ENCODE measurements at places on chromosomes 11 and 22.

DNA sequence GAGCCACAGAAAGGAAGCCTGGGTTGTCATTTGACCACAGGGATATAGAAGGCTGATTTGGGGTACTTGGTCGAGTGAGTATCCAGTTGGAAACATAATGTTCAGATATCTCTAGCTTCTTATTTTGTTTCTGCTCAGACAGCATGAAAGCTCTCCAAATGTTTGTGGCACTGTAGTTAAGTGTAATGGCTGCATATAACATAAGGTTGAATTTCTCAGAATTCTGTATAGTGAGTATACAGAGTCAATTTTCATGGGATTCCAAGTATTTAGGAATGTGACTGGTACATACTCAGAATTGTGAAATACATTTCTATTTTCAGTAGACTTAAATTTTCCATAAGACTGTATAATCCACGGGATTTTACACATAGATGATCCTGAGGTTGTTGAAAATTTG lies 2102.1 kb upstream of the RAG2 start:
- DNase-seq, result no peak

GRCh38 chr22:37427135-37427710 lies at the start of gene ELFN2:
Gene ELFN2 (minus strand): TSS chr22:37427479. CDS start chr22:37375534, 51,945 bp downstream.
- no peak for DNase-seq

GRCh38 chr11:114211444-114212121 lies 84.6 kb upstream of the NNMT start:
- no peak for DNase-seq

- DNase-seq, result no peak
Measured at GRCh38 chr11:101555366-101555765, 28.4 kb downstream of the TRPC6 start.

DNA sequence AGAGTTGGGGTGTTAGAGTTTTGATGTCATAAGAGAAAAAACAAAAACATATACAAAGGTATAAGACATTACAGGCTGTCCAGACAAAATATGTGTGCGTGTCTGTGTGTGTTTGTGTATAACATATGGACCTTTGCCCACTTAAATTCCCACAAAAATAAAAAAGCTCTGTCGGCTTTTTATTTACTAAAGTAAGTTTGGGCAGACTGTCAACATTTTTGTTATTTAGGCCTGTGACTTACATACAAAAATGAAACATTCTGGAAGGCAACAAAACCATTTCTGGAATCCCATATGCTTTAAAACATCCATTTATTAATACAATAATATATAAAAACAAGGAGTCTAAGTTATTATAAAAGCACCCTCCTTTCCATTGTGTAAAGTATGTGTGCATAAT lies 960.1 kb upstream of the FAT3 start:
- DNase-seq, result no peak

GRCh38 chr11:73359930-73360742 lies 16.1 kb upstream of the RELT start:
- no peak for DNase-seq

GRCh38 chr11:117478126-117478860 lies 150.6 kb downstream of the CEP164 start:
- DNase-seq, result no peak

DNA sequence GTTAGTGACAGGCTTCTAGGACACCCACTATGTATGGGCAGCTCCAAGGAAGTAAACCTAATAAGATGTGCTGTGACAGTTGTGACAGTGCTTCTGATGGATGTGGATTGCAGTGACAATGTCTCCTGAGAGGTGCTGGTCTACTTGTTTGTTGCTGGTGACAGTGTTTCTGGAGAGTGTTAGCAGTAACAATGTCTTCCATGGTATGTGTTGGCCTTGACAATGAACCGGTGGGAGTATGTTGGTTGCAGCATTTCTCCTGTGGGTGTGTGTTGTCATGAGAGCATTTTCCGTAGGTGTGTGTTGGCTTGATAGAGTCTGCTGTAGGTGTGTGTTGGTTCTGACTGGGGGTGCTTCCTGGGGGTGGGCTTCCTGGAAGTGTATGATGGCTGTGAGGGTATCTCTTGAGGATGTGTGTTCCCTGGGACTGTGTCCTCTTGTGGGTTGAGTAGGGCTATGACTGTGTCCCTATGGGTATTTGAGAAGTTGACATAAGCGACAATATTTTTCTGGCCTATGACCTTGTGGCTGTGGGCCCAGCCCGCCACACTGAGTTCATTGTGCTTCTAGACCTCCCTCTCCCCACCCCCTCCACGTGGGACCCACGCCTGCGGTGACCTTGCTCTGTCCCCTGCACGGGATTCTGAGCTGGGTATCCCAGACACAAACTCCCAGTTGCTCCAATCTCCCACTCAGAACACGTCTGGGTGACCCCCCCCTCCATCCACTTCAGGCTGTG lies 1.2 kb downstream of the DCHS1 start:
- DNase-seq, result no peak

- no peak for DNase-seq
Measured at GRCh38 chr11:119222308-119222707, 16.2 kb downstream of the CBL start.

DNA sequence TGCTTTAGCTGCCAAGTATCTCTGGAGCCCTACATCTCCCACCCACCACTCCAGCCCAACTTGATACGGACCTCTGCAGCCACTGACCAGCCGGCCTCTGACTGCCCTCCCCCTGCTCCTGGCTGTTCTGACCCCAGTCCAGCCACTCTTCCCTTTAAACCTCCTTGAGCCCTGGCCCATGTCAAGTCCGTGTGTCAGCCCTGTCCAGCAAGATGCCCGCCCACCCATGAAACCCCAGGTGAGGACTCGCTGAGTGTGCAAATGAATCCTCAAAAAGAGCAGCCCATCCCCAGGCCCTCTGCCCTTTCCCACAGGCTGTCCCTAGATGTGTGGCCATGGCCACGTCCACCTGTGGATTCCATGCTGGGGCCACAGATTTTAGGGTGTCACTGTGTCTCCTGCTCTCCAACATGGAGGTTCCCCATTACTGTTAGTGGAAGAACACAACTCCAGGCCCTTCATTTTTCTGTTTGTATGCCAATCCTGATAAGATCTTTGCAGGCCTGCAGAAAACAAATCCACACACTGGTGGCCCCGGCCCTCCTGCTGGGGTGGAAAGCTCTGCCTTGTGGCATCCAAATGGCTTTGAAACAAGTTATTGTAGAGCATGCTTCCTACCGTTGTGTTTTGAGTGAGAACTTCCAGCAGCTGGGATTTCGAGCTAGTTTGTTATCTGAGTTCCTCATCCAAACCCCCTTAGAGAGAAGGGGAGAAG lies 22.7 kb upstream of the ADORA2A start:
- no peak for DNase-seq

DNA sequence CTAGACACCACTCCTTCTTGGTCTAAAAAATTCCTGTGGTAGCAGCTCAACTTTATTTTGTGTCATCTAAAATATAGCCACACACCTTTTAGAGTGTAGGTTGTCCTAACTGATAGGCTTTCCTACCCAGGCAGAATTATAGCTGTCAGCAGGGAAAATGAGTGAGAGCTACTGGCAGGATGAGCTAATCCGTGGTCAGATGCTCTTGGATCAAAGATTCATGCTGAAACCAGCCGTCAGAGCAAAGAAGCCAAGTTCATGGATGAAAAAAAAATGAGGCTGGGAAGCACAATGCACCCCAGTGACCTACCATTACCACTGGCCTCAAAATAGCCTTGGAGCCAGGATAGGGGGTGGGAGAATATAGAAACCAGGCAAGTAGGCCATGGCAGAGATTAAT lies 113.1 kb upstream of the BLID start:
- DNase-seq, result no peak

DNA sequence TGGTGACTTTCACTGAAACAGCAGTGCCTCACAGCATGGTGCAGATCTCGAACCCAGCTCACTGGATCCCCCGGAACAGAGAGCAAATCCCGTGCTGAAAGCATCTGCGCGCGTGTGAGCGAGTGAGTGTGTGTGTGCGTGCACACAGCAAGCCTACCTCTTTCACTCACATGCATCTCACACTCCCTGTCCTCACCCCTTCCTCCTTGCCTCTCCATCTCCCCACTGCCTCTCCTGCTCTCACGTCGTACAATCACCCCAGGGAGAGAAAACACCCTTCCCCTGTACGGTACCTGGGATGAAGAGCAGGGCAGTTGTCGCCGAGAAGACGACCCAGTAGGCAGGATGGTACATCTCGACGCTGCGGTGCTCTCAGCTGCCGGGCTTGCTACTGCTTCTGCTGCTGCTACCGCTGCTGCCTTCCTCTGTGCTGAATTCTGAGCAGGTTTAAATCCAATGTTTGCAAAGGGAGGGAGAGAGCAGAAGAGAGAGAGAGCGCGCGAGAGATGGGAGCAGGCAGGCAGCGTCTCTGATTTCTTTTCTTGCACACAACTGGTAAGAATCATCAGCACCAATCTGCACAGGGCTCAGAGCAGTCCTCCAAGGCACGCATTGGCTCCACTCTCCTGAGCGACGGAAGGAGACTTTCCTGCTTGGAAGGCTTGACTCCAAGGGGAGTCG lies at the start of gene OPCML:
Gene OPCML (minus strand): TSS at position 531 of the 681 bp plus-strand sequence.
- no peak for DNase-seq

DNA sequence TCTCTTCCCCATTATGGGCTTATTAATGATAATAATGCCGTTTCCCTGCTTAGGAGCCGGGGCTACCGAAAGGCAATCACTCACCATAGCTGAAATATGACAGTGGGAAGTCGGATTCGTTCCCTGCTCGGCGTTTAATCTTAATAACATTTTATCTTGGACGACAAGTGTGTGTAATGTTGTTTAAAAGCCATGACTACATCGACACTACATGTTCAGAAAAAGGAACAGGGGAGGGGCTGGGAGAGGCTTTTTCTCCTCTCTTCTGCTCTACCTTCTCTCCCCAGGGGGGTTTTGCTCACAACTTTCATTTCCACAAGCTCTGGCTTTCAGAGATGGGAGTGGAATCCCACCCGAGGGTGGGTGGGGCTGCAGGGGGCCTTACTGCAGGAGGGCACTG lies 105.5 kb downstream of the DSCAML1 start:
- DNase-seq, result no peak

GRCh38 chr11:44338026-44338425 lies 28.1 kb upstream of the ALX4 start:
- no peak for DNase-seq

DNA sequence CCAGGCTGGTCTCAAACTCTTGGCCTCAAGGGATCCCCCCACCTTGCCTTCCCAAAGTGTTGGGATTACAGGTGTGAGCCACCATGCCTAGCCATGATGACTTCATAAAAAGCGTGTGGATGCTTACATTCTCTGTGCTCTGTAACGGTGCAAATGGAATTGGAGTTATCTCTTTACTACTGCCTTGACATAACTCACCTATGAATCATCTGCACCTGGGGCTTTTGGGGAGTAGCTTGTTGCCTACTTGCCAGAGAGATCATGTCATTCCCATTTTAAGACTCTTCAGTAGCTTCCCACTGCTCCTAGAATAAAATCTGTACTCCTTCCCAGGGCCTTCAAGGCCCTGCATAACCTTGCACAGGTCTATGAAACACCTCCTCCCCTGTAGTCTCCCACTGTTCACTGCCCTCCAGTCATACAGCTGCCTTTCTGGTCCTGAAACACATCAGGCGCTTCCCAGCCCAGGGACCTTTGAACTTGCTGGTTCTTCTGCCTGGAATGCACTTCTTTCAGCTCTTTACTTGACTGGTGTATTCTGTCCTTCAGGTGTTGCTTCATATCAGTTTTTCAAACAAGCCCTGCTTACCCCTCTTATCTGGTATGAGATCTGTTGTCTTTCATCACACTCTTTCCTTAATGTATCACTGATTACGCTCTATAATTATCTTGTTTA lies 19.6 kb upstream of the MOGAT2 start:
- DNase-seq, result no peak

DNA sequence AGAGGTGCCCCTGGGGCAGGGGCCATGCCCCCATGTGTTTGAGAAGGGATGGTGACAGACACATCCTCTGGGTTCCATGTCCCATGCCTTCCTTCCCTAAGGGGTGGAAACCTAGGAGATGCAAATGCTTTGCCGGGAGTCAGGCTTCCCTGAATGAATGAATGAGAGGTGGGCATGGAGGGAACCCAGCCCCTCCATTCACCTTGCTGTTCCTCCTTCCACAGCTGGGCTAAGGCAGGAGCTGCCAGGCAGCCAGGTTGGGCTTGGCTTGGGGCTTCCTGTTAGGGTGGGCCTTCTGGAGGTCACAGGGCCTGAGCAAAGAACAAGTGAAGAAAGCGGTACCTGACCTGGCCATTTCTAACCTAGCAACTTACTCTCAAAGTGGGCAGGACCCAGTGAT lies 926 bp downstream of the POU2F3 start:
- DNase-seq, result no peak

DNA sequence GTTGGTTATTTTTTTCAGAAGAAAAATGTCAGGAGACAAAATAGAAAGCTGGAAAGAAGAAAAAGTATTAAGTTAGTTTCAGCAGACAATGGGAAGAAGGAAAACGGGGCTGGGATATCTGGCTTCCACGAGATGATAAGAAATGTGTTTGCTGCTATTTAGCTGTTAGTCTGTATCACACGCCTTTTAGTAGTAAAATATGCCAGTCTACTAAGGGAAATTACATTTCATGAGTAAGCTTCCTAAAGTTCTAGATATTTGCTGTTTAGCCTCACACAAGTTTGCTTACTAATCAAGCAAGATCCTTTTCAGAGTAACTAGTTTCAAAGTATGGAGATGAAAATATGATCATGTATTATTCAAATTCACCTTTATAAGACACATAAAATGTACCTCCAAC lies 1.5 kb downstream of the OR51B4 start:
- DNase-seq, result no peak

GRCh38 chr11:62221498-62221897 lies 13.0 kb downstream of the SCGB2A1 start:
- DNase-seq, result no peak

DNA sequence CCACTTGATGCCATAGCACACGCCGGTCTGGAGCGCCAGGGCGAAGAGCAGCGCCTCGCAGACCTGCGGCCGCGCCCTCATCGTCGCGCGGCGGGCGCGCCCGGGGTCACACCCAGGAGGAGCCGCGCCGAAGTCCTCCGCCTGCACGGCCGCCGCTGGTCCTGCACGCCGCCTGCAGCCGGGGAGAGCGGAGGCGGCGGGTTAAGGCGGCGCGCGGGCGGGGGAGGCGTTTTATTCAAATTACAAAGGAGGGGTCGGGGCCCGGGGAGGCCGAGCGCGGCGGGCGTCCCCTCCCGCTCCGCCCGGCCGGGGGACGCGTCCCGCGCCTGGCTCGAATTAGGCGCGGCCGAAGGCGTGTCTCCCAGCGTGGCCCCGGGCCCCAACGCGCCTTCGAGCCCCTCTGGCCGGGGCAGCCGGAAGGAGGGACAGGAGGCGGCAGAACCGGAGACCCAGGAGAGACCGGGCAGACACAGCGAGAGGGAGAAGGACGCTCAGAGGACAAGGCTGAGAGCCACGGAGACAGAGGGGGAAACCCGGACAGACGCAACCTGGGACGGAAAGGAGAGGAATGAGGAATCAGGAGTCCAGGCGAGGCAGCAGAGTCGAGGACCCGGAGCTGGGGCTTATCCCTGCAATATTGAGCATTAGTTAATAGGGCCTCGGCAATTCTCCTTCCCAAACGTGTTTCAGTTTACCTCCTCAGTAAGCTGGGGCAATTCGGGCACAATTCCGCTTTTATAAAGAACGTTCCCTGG lies at the start of gene WNT11:
Gene WNT11 (minus strand): TSS at position 176 of the 755 bp plus-strand sequence. CDS start 95 bp downstream, at position 81.
- no peak for DNase-seq

GRCh38 chr11:44088377-44088776 lies 7.1 kb upstream of the EXT2 start:
- DNase-seq, result no peak

- DNase-seq, result no peak
Measured at GRCh38 chr22:17969701-17970113, 54.7 kb downstream of the MICAL3 start.

GRCh38 chr11:119338318-119338890 lies 2.3 kb downstream of the C1QTNF5 start:
- DNase-seq, result no peak
